ENCODE measurements at places on chromosomes 6 and 20.

- no peak for DNase-seq
Measured at GRCh38 chr6:36730424-36731380, 33.1 kb downstream of the RAB44 start.

DNA sequence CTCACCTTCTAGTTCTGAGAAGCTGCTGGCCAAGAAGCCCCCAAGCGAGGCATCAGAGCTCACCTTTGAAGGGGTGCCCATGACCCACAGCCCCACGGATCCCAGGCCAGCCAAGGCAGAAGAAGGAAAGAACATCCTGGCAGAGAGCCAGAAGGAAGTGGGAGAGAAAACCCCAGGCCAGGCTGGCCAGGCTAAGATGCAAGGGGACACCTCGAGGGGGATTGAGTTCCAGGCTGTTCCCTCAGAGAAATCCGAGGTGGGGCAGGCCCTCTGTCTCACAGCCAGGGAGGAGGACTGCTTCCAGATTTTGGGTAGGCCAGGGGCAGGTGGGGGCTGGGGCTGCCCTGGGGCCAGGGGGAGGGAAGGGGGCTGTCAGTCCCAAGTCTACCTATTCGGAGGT lies 2.3 kb downstream of the MYLK2 start:
- no peak for DNase-seq

- DNase-seq = no peak
Measured at GRCh38 chr6:11330413-11330760, 97.9 kb upstream of the NEDD9 start.

DNA sequence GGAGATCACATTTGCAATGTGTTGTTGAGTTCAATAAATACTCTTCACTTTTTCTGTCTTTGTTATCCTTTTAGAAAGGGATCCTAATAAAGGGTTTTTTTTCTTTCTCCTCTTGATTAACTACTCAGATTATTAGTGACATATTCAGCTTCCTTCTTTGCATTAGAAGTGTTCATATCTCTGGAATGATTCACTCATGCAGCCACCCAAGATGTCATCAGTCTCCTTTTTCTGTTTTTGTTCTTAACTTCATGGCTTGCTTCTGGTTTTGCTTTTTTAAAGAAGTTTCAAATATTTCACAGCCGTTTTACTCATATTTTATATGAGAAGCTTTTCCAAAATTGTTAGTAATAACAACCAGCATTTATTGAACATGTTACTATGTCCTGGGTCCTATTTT lies 187.6 kb downstream of the TMEM242 start:
- no peak for DNase-seq

- DNase-seq = no peak
Measured at GRCh38 chr6:170450916-170451761, 102.0 kb downstream of the PSMB1 start.

- DNase-seq = no peak
Measured at GRCh38 chr6:14361297-14361696, 243.7 kb downstream of the CD83 start.

DNA sequence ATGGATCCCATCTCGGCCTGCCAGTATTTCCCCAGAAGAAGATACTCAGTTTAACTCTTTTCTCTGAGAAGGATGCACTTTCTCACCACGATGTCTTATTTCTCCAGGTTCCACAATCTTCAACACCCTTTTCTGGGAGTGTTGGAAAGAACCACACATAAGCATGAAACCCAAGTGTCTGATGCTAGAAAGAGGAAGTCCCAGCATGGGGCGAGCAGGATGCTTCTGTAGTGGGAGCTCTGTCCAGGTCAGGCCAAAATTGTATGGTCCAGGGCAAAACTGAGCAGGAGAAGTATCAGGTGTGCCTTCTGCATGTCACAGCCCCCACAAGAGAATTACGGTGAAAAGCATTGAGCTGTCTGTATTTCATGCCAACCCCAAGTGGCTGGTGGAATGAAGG lies 11.0 kb downstream of the TREM1 start:
- DNase-seq = no peak

GRCh38 chr6:121770943-121771342 lies 335.5 kb downstream of the GJA1 start:
- DNase-seq = no peak

DNA sequence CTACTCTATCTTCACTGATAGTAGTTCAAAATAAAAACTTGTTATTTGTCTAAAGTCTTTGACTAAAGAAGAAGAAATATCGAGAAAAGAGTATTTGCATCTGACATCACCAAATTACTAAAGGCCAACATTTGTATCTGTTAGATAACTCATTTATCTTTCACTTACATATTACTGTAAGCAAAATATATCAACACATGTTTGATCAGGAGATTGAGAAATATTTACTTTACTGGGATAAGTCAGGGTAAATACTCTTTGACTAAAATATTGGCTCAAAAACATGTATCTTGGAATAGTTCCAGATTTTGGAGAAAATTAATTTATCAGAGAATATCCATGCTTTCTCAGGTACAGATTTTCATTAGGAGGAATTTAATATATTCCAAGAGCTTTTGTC lies 306.0 kb downstream of the TENT5A start:
- no peak for DNase-seq

Data from stimulated activated CD4-positive, alpha-beta T cell treated with anti-CD3 and anti-CD28 coated beads, Interleukin-12 subunit alpha, Interleukin-12 subunit beta, amount 100 ng/mL, for 24 hours (primary cell).